ENCODE measurements at places on chromosomes 3 and 15. TPM values are rescaled to one million over a fixed set of nuclear protein-coding genes. Genes with fewer than 3 reads are reported as not detected.

DNA sequence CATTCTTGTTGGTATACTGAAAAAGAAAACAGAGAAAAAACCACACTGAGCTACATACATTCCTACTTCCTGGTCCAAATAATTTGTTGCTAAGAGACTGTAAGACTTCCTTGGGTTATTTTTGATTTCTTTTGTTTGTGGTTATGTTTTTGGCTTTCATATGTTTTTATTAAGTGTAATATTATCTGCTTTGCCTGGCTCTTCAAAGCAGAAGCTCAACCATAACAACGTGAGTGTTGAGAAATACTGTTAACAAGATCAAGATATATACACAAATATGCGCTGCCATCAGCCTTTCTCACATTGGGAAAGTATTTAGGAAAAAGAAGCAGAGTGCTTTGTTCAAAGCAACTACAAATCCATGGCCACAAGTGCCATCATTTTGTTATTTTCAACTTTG lies 556.2 kb upstream of the CBLB start:
- no peaks in the 10 kb centered on the region for H3K27me3 ChIP-seq
- no peak for DNase-seq
- no peak overlapping the region for H3K4me3 ChIP-seq
- peaks cover 5% of the 10 kb centered on the region for H3K36me3 ChIP-seq

DNA sequence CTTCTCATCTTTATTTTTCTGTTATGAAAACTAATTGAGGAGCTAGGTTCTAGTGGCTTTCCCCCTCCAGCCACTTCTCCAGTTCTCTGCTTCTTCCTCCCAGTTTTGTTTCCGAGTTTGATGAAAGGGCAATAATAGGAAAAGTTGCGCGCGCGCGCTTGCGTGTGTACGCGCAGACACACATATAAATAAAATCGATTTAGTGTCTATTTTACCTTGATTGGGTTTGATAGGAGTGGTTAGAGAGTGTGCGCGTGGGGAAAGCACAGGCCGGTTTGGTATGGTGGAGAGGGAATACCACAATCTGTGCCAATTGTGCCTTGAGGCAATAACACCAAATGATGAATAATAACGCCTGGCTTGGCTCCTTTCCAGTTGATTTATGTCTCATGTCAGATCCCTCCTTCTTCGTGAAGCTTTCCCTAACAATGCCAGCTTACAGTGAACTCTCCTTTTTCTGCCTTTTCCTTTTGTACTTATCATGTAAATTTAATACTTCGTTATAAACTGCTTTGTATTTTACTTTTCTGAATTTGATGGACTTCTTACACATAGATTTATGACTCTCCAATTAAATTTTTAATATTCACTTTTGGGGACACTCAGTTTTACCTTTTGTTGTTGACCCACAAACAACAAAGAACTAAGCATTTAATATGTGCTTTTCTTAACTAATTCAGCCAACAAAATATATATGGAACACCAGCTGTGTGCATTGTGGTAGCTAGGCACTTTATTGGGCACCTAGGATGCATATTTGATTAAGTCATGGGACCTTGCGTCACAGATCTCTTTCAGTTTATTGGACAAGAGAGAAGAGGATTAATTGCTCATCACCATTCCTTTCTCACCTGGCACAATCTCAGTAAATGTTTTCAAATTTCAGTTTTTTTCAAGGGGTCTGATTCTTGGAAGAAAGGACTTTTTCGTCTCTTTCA lies 1.7 kb downstream of the TIPARP start:
- peak; percentile 31 for DNase-seq
- H3K27ac ChIP-seq: peak overlapping the region; percentile 87
- H3K36me3 ChIP-seq: peaks cover 7% of the 10 kb centered on the region
- no peaks in the 10 kb centered on the region for H3K27me3 ChIP-seq
- H3K4me3 ChIP-seq: peak overlapping the region; percentile 94

- H3K27ac ChIP-seq: no peak overlapping the region
- H3K36me3 ChIP-seq: no peaks in the 10 kb centered on the region
These were observed 24.0 kb downstream of the STX19 start for GRCh38 chr3:94004301-94004910.

GRCh38 chr15:59268168-59268851 lies 61.7 kb downstream of the LDHAL6B start:
- no peak for DNase-seq
- no peaks in the 10 kb centered on the region for H3K27me3 ChIP-seq
- H3K4me1 ChIP-seq: peaks cover 9% of the 10 kb centered on the region

ANKUB1 gene
- not detected for polyA plus RNA-seq

DNA sequence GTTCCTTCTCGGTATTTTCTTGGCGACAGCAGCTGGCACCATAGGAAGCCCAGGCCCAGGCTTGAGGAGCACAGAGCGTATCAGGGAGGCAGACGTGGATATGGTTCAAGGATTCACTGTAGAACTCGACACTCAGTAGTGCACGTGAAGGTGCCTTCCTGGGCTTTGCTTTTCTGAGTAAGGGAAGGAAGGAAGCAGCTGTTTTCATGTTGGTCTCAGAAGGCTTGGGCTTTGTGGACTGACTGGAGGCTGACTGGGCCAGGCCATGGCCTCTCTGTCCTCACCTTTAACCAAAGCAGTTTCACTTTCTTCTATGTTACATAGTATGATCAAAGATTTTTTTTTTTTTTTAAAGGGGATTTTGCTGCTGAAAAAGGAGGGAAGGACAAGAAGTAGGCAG lies 6.9 kb upstream of the GHRL start:
- H3K36me3 ChIP-seq: peaks cover 18% of the 10 kb centered on the region
- H3K4me3 ChIP-seq: no peak overlapping the region
- DNase-seq: no peak
- peak overlapping the region; percentile 80 for H3K27ac ChIP-seq
- peaks cover 12% of the 10 kb centered on the region for H3K4me1 ChIP-seq
- no peaks in the 10 kb centered on the region for H3K27me3 ChIP-seq

- H3K4me3 ChIP-seq: no peak overlapping the region
- DNase-seq: no peak
- H3K36me3 ChIP-seq: no peaks in the 10 kb centered on the region
- peaks cover 13% of the 10 kb centered on the region for H3K4me1 ChIP-seq
These were observed 22.0 kb downstream of the SPATA12 start for GRCh38 chr3:57082481-57082880.

RHOV gene
- not detected for polyA plus RNA-seq

DNA sequence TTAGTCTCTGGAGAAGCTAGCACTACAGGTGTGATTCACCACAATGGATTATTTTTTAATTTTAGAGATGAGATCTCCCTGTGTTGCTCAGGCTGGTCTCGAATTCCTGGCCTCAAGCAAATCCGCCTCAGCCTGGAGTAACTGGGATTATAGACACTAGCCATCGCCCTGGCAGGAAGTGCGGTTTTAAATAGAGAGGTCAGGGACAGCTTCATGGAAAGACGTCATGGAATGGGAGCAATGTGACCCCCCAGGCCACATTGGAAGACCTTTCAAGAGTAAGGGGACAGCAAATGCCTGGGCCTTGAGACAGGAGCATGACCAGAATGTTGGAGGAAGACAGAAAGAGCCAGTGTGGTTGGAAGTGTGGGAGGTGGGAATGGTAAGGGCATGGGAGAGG lies 2.2 kb upstream of the ISG20 start:
- peaks cover 83% of the 10 kb centered on the region for H3K4me1 ChIP-seq
- peak overlapping the region; percentile 100 for H3K27ac ChIP-seq
- peak overlapping the region; percentile 93 for H3K4me3 ChIP-seq
- H3K36me3 ChIP-seq: peaks cover 13% of the 10 kb centered on the region
- no peak for DNase-seq
- H3K27me3 ChIP-seq: no peaks in the 10 kb centered on the region

GRCh38 chr15:31267161-31268107 lies 59.2 kb upstream of the KLF13 start:
- H3K27ac ChIP-seq: peak overlapping the region; percentile 97
- peak overlapping the region; percentile 87 for H3K4me3 ChIP-seq
- no peaks in the 10 kb centered on the region for H3K27me3 ChIP-seq
- peaks cover 73% of the 10 kb centered on the region for H3K4me1 ChIP-seq
- no peaks in the 10 kb centered on the region for H3K36me3 ChIP-seq

ARL6 gene
- 3.0 TPM for polyA plus RNA-seq

GRCh38 chr3:37458162-37459120 lies 284.1 kb upstream of the LRRFIP2 start:
- no peak overlapping the region for H3K4me3 ChIP-seq
- H3K27me3 ChIP-seq: peaks cover 57% of the 10 kb centered on the region
- DNase-seq: no peak
- peaks cover 5% of the 10 kb centered on the region for H3K4me1 ChIP-seq

GRCh38 chr15:68427963-68428362 lies 4.0 kb downstream of the ITGA11 start:
- H3K27me3 ChIP-seq: peaks cover 49% of the 10 kb centered on the region
- H3K27ac ChIP-seq: no peak overlapping the region
- H3K4me3 ChIP-seq: no peak overlapping the region
- no peak for DNase-seq

FETUB gene
- not detected for polyA plus RNA-seq

DNA sequence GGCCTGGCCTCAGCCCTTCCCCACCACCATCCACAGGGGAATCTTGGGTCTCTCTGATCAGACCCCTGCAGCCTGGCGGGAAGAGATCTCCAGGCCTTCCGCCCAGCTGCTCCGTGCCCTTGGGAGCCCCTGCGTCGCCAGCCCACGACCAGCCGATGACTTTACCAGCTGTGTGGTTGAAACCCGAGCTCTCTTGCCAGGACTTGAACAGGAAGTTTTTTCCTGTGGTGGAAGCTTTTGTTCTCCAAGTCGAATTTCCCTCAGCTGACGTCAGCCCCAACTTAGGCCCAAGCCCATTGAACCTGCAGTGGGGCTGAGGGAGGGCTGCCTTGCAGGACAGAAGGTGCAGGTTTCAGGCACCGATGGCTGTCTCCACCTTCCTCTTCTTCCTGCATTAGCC lies 51.7 kb upstream of the SMAD3 start:
- H3K27me3 ChIP-seq: no peaks in the 10 kb centered on the region
- no peak overlapping the region for H3K4me3 ChIP-seq
- no peaks in the 10 kb centered on the region for H3K36me3 ChIP-seq
- DNase-seq: no peak
- peaks cover 12% of the 10 kb centered on the region for H3K4me1 ChIP-seq

GRCh38 chr3:175005881-175006280 lies 146.7 kb downstream of the NAALADL2 start:
- H3K27ac ChIP-seq: no peak overlapping the region
- H3K36me3 ChIP-seq: no peaks in the 10 kb centered on the region
- H3K4me1 ChIP-seq: no peaks in the 10 kb centered on the region
- DNase-seq: no peak

MAN2C1 gene
- polyA plus RNA-seq: 8.9 TPM

DNA sequence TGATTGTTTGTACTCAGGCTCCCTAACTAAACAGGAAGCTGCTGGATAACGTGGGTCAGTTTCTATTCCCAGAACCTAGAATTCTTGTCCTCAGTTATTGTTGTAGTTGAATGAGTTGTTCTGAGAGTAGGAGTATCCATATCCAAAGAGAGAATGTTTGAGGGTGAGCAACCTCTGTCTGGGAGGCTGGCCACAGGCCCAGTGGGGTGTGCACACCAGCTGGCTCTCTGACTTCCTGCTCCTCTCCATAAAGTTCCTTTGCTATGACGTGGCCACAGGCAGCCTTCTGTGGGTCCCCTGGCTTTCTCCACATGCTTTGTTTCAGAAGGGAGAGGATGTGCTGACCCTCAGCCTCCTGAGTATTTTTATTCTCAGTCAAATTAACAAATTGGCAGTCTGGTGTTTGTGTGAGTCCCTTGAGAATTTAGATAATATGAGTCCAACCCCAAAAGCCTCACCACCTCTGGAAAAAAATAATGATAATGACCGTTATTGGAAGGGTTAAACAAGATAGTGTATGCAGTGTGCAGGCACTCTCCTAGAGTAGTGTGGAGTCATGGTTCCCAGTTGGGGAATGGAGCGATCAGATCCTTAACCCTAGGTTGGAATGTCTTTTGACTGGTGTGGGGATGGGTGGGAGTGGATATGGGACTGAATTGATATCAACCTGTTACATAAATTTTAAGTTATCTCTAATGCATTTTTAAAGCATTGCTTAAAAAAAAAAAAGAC lies 47.6 kb upstream of the MED12L start:
- H3K27ac ChIP-seq: no peak overlapping the region
- no peak overlapping the region for H3K4me3 ChIP-seq
- DNase-seq: no peak
- no peaks in the 10 kb centered on the region for H3K4me1 ChIP-seq
- no peaks in the 10 kb centered on the region for H3K36me3 ChIP-seq

DNA sequence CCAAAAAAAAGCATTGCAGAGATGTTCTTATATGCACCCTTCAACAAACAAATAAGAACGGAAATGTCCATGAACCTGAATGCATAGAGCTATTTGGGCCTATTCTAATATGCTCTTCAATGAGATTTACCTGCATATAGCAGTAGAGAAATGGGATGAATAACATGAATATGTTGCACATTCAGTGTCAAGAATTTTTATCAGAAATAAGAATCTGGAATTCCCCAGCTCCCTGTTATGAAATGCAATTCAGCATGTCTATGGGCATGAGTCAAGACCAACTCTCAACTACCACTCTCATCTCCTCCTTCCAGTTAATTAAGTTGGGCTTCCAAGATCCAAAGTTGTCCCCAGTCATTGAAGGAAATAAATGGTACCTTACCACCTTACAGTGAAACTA lies 133.7 kb upstream of the ALCAM start:
- H3K36me3 ChIP-seq: no peaks in the 10 kb centered on the region
- H3K4me3 ChIP-seq: no peak overlapping the region
- no peak for DNase-seq
- no peaks in the 10 kb centered on the region for H3K27me3 ChIP-seq
- H3K4me1 ChIP-seq: no peaks in the 10 kb centered on the region

GRCh38 chr3:61333192-61333961 lies 82.1 kb upstream of the FHIT start:
- no peaks in the 10 kb centered on the region for H3K4me1 ChIP-seq
- DNase-seq: no peak
- no peak overlapping the region for H3K4me3 ChIP-seq
- H3K27ac ChIP-seq: no peak overlapping the region

DNA sequence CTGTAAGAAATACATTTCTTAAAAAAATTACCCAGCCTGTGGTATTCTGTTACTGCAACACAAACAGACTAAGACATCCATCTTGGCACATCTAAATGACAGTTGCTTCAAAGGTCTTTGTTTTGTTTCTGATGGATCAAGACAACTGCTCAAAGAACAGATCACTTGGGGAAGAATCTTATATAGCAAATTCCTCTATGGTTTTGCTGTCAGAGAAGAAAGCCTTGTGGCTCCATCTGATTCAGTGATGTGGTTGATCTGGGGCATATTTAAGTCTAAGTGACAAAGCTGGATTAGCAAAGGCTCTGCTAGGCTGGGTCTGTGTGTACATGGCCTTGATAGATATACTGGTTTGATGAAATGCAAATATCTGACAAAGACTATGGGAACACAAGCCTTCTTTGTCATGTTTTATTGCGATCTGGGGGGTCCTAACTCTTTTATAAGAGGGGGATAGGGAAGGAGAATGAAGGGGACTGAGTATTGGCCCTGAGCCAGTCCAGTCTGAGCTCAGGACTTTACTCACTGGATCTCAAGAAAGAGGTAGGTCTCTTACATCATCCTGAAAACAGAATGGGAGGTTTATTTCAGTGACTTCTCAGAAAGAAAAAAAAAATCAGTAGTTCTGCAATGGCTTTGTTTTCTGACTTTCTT lies 14.3 kb upstream of the LIMD1 start:
- DNase-seq: no peak
- H3K4me1 ChIP-seq: peaks cover 3% of the 10 kb centered on the region
- H3K27ac ChIP-seq: no peak overlapping the region

GRCh38 chr3:176978441-176978840 lies 218.8 kb downstream of the TBL1XR1 start:
- no peaks in the 10 kb centered on the region for H3K36me3 ChIP-seq
- H3K27ac ChIP-seq: no peak overlapping the region
- H3K27me3 ChIP-seq: no peaks in the 10 kb centered on the region
- no peaks in the 10 kb centered on the region for H3K4me1 ChIP-seq
- DNase-seq: no peak
